ENCODE measurements at places on chromosomes 3 and 15.

DNA sequence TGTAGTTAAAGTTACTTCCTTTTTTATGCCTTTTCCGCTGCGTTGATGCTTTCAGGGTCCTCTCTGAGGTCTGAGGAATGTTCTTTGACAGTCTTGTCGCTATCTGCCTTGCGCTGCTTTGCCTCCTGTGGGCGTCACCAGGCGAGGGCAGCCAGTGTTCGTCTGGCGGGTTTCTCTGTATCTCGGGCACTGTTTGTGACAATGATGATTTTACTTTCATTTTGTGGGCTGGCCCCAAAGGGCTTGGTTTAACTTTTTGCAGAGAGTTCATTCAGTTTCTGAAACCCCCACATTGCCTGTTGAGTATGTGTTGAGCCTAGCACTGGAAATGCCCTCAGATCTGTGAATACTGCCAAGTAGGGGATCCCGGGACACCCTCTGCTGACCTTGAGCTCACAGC is 24.6 kb upstream of the SACM1L start:
- peak overlapping the region; percentile 35 for H3K4me3 ChIP-seq
- H3K36me3 ChIP-seq, result peaks cover 18% of the 10 kb centered on the region
- peak; percentile 72 for DNase-seq
- H3K27me3 ChIP-seq, result no peaks in the 10 kb centered on the region
- peaks cover 20% of the 10 kb centered on the region for H3K4me1 ChIP-seq
- H3K27ac ChIP-seq, result peak overlapping the region; percentile 38

- H3K27me3 ChIP-seq, result peaks cover 6% of the 10 kb centered on the region
- no peak for DNase-seq
- no peak overlapping the region for H3K4me3 ChIP-seq
- no peaks in the 10 kb centered on the region for H3K36me3 ChIP-seq
- H3K4me1 ChIP-seq, result peaks cover 26% of the 10 kb centered on the region
Measured at GRCh38 chr3:10334459-10334858, 13.5 kb upstream of the SEC13 start.

DNA sequence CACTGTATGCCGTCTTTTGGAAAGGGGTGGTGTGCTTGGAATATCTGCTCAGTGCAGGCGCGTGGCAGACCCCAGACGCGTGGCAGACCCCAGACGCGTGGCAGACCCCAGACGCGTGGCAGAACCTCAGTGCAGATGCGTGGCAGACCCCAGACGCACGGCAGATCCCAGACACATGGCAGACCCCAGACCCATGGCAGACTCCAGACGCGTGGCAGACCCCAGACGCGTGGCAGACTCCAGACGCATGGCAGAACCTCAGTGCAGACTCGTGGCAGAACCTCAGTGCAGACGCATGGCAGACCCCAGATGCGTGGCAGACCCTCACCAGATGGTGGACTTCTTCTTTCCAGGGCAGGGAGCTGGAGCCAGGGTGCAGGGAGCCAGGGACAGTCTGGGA is 637 bp upstream of the MUC4 start:
- no peak overlapping the region for H3K27ac ChIP-seq
- H3K4me3 ChIP-seq, result no peak overlapping the region
- DNase-seq, result no peak
- H3K4me1 ChIP-seq, result no peaks in the 10 kb centered on the region

DNA sequence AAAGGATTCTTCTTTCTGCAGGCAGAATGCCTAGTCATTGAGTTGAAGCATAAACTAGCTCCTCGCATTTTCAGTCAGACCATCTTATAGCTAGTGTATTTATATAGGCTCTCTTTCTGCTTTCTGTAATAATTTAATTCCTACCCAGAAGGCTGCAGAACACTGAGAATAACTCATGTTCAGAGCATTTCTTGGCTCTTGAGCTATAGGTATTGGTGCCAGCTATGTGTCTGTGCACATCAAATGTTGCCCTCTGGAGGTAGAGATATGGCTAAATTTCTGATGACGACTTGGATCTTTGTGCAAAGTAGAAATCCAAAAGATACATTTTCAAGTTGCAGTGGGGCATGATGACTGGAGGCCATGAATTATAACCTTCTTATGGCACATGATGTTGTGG is 336.2 kb upstream of the TPM1 start:
- H3K4me1 ChIP-seq, result no peaks in the 10 kb centered on the region
- no peak for DNase-seq
- H3K4me3 ChIP-seq, result no peak overlapping the region
- no peaks in the 10 kb centered on the region for H3K27me3 ChIP-seq
- no peak overlapping the region for H3K27ac ChIP-seq

DNA sequence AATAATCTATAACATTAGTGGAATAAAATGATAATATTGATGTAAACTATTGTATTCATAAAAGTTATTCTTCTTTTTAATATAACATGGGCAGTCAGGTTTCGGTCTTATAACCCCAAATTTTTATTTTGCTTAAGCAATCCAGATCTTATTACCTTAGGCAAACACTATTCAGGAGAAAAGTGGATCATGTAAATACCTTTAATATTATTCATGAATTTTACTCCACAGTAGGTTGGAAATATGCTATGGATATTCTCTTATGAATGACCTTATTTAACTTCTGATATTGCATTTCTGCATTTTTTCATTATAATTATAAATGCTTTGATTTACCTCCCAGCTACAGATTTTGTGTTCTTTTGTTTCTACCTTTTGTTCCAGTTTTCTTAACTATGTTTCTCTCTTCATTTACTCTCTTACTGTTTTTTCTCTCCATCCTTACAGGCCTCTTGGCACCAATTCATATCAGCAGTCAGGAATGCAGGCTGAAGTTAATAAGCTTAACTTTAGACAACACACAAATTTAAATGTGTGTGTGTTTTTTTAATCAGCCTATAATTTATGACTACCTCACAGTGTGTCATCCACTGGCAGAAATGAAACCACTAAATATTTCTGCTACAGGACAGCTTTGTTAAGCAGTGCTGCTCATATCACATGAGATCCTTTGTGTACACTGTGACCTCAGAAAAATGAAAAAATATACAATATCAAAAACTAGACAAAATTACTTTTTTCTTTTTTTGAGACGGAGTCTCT is 111.0 kb downstream of the NSUN3 start:
- H3K36me3 ChIP-seq, result no peaks in the 10 kb centered on the region
- no peaks in the 10 kb centered on the region for H3K27me3 ChIP-seq
- no peak for DNase-seq
- H3K4me1 ChIP-seq, result no peaks in the 10 kb centered on the region
- H3K4me3 ChIP-seq, result no peak overlapping the region

DNA sequence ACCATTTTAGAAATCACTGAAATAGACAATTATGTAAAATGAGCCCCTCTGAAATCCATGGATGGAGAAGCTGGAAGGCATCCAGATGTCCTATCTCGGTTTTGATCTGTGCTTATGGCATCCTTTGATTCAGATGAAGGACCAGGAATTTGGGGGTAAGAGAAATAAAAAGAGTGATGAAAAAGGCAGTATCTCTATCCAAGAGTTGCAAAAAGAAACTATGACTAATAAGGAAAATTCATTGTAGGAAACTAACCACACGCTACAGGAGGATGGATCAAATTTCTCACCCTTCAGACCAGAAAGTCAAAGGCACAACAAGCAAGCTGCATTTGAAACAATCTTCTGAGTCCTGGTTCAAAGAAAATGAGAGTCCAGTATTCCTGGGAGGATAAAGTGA is 34.8 kb downstream of the SRGAP3 start:
- H3K27ac ChIP-seq, result peak overlapping the region; percentile 30
- no peaks in the 10 kb centered on the region for H3K36me3 ChIP-seq
- H3K4me1 ChIP-seq, result no peaks in the 10 kb centered on the region
- no peak for DNase-seq

DNA sequence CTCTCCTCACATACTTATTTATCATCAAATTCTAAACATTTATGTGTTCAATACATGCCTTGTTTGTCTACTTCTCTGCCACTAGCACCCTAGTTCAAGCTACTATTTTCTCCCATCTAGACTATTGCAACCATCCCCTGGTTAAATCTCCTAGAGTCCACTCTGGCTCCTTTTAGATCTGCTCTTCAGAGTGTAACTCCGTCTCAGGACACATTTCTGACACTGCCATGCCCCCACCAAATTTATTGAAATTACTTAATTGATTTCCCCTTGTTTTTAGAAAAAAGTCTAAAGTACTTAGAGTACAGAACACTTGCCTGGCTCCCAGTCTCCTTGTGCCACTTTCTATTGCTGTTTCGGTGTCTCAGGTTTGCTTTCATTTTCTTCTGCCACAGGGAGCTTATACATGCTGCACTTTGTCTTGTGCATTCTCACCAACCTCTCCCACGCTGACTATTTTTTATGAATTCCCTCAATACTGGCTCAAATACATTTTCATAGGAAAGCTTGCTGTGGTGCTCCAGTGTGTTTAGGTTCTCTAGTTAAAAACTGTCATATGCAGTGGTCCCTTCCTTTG is 792.3 kb downstream of the DIPK2A start:
- no peak overlapping the region for H3K4me3 ChIP-seq
- no peaks in the 10 kb centered on the region for H3K27me3 ChIP-seq
- no peaks in the 10 kb centered on the region for H3K36me3 ChIP-seq
- no peak overlapping the region for H3K27ac ChIP-seq

DNA sequence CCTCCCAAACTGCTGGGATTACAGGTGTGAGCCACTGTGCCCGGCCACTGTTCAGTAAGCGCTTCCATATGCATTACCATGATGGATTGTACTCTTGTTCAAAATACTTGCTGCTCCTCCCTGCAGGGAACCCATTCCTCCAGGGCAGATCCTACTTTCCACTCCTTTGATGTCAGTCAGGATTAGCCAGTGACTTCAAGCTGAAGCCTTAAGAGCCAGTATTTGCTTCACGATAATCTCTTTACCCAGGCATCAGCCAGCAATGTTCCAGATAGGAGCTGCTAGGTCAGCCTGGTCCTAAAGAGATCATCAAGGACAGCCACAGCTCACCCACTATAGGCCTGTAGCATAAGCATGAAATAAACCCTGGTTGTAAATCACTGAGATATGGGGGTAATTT is 96.5 kb upstream of the UBE2E2 start:
- H3K4me1 ChIP-seq, result no peaks in the 10 kb centered on the region
- no peak overlapping the region for H3K27ac ChIP-seq
- H3K27me3 ChIP-seq, result no peaks in the 10 kb centered on the region
- no peak for DNase-seq

- no peaks in the 10 kb centered on the region for H3K27me3 ChIP-seq
- H3K36me3 ChIP-seq, result no peaks in the 10 kb centered on the region
- no peak overlapping the region for H3K4me3 ChIP-seq
Measured at GRCh38 chr3:61158216-61158615, 93.0 kb downstream of the FHIT start.

- no peaks in the 10 kb centered on the region for H3K4me1 ChIP-seq
- no peak overlapping the region for H3K4me3 ChIP-seq
- H3K36me3 ChIP-seq, result no peaks in the 10 kb centered on the region
- H3K27ac ChIP-seq, result no peak overlapping the region
Measured at GRCh38 chr3:89402051-89402450, 294.6 kb downstream of the EPHA3 start.
